ENCODE measurements at places on chromosomes 12 and 14. TPM values are rescaled to one million over a fixed set of nuclear protein-coding genes. Genes with fewer than 3 reads are reported as not detected.

DNA sequence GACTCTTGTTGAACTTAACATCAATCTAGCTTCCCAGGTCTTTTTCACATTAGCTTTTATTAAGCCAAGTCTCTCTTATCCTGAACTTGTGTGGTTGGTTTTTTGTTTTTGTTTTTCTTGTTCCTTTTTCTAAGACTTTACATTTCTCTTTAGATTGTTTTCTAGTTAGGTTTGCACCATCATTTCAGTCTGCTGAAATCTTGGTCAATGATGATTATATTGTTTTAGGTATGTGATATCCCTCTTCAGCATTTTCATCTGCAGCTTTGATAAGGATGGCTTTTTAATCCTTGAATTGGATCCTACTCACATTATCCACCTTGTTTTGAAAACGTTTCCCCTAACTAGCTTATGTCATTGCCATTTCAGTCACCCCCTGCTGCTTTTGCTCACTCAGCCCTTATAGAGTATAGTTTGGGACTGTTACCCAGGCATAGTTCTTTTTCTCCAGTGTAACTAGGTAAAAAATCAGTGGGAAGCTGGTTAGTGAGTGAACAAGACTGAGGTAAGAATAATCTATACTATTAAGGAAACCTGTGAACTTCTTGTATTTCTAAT is 22.0 kb downstream of the YLPM1 start:
- H3K27me3 ChIP-seq, result no peaks in the 10 kb centered on the region
- DNase-seq, result no peak
- H3K4me1 ChIP-seq, result no peaks in the 10 kb centered on the region
- H3K4me3 ChIP-seq, result no peak overlapping the region
- H3K36me3 ChIP-seq, result peaks cover 28% of the 10 kb centered on the region

CD163L1 gene
- 1.6 TPM for total RNA-seq

GRCh38 chr12:87991483-87991882 is 37.7 kb downstream of the C12orf50 start:
- DNase-seq, result no peak
- H3K36me3 ChIP-seq, result no peaks in the 10 kb centered on the region
- no peaks in the 10 kb centered on the region for H3K4me1 ChIP-seq
- no peak overlapping the region for H3K27ac ChIP-seq

ZFHX2 gene
- total RNA-seq, result under 0.01 TPM

- no peak overlapping the region for H3K4me3 ChIP-seq
- peaks cover 12% of the 10 kb centered on the region for H3K4me1 ChIP-seq
- H3K36me3 ChIP-seq, result peaks cover 59% of the 10 kb centered on the region
- no peaks in the 10 kb centered on the region for H3K27me3 ChIP-seq
Observed at GRCh38 chr14:100339766-100340422, 16.8 kb downstream of the SLC25A47 start.

DNA sequence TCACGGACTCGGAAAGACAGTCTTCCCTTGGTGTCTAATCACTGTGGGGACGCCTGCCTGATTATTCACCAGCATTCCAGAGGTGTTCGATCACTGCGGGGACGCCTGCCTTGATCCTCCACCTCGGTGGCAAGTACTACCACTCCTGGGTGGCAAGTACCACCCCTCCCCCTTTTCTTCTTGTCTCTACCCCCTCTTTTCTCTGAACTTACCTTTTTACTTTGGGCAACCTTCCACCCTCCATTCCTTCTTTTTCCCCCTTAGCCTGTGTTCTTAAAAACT is 12.0 kb upstream of the LGMN start:
- H3K36me3 ChIP-seq, result no peaks in the 10 kb centered on the region
- peaks cover 18% of the 10 kb centered on the region for H3K27me3 ChIP-seq
- H3K4me1 ChIP-seq, result no peaks in the 10 kb centered on the region
- H3K27ac ChIP-seq, result no peak overlapping the region

DNA sequence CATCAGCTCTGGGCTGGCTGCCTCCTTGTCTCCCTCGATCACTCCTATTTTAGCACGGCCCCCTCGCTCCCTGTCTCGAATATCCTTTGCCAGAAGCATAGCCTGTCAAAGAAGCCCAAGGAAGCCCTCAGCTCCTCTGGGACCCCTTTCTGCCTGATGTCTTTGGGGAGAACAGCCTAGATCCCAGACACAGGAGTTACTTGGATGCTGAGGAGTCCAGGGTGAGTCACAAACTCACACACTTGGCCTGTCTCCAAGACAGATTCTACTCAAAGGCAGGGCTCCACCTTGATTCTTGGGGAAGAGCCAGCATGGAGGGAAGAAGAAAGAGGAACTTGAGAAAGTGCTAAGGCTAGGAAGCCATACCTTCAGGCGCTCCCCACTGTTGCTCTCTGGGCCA is 8.1 kb downstream of the AVIL start:
- no peak overlapping the region for H3K4me3 ChIP-seq
- no peak overlapping the region for H3K27ac ChIP-seq
- peaks cover 3% of the 10 kb centered on the region for H3K4me1 ChIP-seq
- no peaks in the 10 kb centered on the region for H3K27me3 ChIP-seq

GPR132 gene
- total RNA-seq, result under 0.01 TPM

DNA sequence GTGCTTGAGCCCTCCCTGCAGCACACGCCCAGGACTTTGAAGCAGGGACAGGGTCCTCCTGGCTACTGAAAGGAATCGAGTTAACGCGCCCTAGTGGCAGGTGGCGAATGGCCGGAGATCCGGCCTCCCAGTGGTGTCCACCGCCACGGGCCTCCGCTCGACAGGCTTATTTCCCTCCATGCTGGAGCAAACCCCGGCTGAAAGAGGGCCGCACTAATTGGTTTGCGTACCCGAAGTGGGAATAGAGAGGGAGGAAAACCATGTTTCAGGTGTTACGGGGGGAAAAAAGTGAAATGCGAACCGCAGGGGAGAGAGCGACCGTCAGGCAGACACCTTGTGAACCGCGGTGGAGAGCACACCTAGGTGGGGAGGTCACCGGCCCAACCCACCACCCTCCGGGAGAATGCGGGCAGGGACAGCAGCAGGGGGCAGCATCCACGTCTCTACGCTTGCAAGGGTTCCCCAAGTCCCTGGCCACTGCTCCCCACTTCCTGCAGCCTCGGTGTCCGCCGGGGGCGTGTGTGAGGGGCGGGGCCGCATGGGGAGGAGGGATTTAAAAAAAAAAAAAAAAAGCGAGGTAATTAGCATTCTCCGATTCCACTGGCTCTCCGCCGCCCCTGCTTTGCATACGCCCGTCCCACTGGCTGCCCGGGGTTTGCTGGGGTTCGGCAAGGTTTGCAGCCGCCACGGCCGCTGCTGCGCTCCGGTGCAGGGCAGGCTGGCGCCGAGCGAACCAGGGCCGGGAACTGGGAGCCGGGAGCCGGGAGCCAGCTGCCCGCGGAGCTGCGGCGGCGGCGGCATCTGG is 224.6 kb upstream of the CRY1 start:
- H3K27ac ChIP-seq, result no peak overlapping the region

All from IMR-90 (cell line).